ENCODE measurements at places on chromosomes 5 and 9.

GRCh38 chr9:23821375-23822181 is 4.5 kb downstream of the ELAVL2 start:
- no peak for DNase-seq

DNA sequence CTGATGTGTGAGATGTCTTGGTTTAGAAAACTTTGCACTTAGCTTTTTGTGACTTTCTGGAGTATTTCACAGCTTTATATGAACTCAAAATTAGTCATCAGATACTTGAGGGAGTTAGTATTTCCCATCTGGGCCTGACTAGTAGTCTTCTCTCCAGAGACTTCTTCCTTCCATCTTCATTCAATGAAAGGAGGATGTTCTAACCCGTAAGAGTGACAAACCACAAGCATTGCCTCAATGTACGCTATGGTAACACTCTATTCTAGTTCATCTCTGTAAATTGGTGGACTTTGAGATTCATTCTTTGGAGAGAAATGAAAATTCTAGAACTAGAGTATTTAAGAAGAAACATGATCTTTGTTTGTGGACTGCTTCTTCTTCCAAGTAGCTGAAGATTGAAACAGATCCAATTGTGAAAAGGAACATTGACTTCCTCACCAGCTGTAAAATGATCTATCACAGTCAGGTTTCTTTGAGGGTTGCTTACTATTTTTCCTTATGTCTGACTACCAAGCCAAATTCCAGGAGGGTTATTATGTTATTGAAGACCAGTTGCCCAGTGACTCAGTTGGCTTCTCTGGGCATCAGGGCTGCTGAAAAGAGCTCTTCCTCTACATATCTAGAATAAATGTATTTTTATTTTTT is 157.6 kb downstream of the SLC12A2 start:
- DNase-seq, result no peak

GRCh38 chr5:153118018-153118417 is 372.5 kb upstream of the GRIA1 start:
- DNase-seq, result no peak

DNA sequence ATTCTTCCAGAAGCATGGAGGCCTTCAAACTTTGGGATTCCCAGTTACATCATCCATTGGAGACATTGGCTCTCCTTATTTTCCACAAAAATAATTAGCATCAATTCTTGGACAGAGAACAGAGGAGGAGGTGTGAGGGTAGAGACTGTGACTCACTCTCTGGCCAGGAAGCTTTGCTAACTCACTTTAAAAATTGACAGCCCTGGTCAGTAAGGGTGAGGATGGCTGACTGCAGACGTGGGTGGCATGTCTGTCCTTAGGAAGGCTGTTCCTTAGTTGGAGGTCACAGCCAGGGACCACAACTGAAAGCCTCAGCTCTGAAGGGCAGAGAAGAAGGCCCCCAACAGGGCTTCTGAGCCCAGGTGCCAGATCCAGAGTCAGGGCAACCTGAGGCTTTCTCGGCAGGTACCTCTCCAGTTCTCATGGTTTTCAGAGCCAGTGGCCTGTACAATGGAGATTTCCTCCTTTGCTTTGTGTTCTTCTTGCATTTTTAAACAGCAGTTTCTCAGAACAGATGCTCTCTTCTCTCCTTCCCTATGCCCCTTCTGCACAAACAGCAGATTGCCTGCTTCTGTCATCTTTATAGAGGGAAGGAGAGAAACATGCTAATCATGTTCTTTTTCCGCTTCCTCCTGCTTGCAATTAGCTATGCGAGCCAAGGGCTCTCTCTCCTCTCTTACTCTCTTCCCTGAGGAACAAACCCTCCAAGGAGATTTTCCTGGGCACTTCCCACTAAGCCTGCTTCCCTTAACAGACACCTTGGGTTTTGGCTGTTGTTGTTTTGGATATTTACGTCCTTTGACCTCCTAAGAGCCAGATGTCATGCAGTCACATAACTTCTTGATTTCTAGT is 92.5 kb upstream of the ZNF366 start:
- no peak for DNase-seq

DNA sequence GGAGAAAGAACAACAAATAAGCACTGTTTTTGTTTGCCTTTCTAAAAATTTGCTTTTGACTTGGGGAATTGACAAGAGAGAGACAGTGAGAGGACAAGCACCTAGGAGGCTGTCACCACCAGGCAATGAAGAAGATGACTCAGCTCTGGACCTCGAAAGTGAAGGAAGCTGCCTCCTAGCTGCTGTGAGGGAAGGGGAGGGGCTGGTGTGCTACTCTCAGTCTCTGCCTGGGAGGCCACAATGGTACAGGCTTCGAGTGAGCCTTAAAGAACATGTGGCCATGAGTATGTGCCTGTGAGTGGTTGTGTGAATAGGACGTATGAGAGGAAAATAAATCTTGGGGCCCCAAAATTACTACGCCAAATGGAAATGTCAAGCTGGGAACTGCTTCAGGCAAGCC is 7.1 kb upstream of the PLK2 start:
- DNase-seq, result peak; percentile 26

GRCh38 chr5:172114875-172115422 is 73.1 kb downstream of the STK10 start:
- peak; percentile 70 for DNase-seq

DNA sequence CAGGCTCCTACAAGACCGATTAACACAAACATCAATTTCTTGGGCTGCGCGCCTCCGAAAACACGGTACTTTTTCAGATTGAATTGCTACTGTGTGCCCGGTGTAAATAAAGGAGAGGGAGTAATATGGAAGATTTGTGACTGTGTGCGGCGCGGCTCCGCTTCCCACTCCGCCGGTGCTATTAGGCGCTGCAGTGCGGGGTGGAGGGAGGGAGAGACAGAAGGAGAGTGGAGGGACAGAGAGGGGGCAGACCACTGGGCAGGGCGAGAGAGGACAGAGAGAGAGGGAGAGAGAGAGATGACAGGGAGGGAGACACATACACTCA is 24.7 kb upstream of the RNU6ATAC start:
- DNase-seq, result no peak
